ENCODE measurements at places on chromosomes 16 and 17.

DNA sequence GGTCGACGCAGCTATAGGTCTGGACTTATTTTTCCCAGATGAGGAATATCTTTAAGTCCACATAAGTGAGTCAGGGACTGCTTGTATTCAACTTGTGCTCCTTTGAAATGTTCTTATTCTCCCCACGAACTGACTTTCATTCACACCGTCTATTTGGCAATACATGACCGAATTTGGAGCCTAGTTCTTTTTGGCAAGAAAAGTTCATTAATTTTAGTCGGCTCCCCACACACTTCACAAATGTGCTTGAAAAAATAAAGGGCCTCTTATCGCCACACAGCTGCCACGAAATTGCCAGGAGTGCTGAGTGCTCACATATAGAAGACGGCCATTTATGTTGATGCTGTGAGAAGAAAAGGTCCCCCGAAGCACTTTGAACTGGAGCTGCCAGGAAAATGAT, 152.6 kb downstream of the PRKCA start:
- no peak for DNase-seq

- no peak for DNase-seq
Observed at GRCh38 chr16:23014592-23014991, 134.7 kb downstream of the USP31 start.

- DNase-seq = peak; percentile 66
Observed at GRCh38 chr16:88455610-88456355, 2.7 kb downstream of the ZFPM1 start.

- DNase-seq = no peak
Observed at GRCh38 chr17:72617557-72617956, 474.9 kb downstream of the SLC39A11 start.

GRCh38 chr16:1325673-1326371, 7.6 kb upstream of the BAIAP3 start:
- DNase-seq = no peak

- DNase-seq = no peak
Observed at GRCh38 chr17:14334919-14335318, 34.0 kb downstream of the HS3ST3B1 start.

- DNase-seq = no peak
Observed at GRCh38 chr16:67893743-67894399, 817 bp downstream of the PSKH1 start.

- no peak for DNase-seq
Observed at GRCh38 chr16:87060034-87060986, 256.9 kb downstream of the C16orf95 start.

DNA sequence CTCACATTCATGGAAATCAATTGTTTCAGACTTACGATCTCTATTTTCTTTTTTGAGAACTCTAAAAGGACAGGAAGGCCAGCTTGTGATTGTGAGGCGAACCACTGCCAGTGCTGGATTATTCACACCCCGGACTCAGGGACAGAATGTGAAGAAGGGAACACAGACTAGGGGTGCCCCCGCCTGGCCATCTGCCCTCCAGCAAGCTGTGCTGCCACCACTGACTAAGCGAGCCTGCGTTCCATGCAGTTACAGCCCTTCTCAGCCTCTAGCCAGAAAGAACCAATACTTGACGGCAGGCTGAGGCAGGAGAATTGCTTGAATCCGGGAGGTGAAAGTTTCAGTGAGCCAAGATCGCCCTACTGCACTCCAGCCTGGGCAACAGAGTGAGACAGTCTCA, 2.8 kb downstream of the HAGH start:
- no peak for DNase-seq

- DNase-seq = no peak
Observed at GRCh38 chr16:11398851-11399250, 53.6 kb downstream of the RMI2 start.

GRCh38 chr16:30335598-30336474, 19.3 kb downstream of the CD2BP2 start:
- no peak for DNase-seq

DNA sequence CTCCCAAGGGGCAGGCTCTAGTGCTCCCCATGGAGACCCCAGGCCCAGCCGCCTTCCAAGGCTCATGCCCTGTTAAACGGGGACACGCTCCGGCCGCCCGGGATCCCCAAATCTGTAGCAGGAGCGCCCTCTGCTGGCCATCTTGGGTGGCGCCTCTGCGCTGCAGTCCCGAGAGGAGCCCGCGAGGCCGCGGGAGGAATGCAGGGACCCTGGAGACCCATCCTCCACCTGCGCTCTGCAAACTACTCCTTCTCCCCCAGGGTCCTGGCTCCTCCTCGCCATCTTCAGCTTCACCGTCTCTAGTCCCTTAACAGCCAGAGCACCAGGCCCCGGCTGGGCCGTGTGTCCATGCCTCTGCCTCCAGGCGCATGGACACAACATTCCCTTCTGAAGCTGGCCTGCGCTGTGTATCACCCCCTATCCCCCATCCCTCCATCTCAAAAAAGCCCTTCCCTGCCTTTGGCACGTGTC, 23.6 kb upstream of the KRT17 start:
- DNase-seq = peak; percentile 92

GRCh38 chr17:7613769-7614424, 800 bp downstream of the FXR2 start:
- no peak for DNase-seq

- DNase-seq = no peak
Observed at GRCh38 chr16:67884684-67885083, at the start of gene NRN1L. TSS of gene NRN1L (plus strand) at chr16:67884885. CDS start at chr16:67884904, 19 bp downstream.

DNA sequence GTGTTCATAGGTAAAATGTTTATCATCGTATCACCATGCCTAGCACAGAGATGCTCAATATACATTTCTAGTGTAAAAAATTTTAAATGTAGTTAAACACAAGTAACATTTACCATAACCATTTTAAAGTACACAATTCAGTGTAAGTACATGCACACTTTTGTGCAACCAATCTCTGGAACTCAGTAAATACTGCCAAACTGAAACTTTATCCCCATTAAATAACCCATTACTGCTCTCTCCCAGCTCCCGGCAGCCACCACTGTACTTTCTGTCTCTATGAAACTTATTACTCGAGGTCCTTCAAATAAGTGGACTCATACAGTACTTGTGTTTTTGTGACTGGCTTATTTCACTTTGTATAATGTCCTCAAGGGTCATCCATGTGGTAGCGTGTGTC, 29.0 kb downstream of the RMI2 start:
- no peak for DNase-seq

- DNase-seq = peak; percentile 37
Observed at GRCh38 chr17:77609553-77610517, 348.7 kb upstream of the TNRC6C start.

DNA sequence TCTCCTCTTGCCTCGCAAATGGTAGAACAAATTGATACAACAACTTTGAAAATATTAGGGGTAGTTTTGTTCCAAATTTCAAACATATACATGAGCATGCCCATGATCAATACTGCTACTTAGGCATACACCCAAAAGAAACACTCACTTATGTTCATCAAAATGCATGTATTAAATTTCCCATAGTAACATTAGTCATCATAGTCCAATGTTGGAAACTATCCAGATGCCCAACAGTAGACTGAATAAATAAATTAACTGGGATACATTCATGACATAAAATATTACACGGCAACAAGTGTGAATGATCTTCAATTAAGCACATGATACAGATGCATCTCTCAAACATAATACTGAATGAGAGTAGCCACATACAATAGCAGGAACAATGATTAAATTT, 391.6 kb downstream of the CDH11 start:
- DNase-seq = no peak

DNA sequence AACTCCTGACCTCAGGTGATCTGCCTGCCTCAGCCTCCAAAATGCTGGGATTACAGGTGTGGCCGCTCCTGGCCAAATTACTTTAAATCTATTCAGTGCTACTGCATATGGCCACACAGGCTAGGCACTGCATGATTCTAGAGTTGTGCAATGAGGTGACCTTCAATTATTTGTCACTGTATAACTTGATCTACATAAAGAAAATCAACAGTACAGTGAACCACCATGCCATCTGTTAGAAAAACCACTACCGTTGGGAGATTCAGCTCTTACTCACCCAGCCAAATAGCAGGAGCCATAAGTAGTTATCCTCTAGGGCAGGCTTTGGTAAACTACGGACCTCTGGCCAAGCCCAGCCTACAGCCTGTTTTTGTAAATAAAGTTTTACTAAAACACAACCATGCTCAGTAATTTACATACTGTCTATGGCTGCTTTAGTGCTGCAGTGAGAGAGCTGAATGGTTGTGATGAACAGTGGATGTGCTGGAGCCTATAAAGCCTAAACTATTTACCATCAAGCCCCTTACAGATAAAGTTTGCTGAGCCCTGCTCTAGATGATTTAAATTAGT, 40.7 kb upstream of the TANC2 start:
- no peak for DNase-seq

DNA sequence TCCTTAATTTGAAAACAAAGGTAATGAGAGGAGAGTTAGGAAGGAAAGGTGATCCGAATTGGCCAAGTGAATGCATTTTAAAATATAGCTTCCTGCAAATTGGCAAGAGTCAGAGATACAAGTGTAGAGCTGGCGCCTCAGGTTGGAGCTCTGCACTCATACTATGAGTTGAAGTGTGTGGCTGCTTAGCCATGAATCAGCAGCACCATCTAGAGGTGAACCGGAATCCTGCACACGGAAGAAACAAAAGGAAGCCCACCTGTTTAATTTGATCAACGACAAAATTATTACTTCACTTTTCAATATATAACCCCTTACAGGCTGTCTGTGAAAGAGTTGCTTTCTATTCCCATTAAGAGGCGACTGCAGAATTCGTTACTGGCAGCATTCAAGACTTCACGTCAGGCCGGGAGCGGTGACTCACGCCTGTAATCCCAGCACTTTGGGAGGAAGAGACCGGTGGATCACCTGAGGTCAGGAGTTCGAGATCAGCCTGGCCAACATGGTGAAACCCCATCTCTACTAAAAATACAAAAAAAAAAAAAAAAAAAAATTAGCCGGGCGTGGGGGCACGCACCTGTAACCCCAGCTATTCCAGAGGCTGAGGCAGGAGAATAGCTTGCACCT, 1253.7 kb upstream of the CDH8 start:
- no peak for DNase-seq

DNA sequence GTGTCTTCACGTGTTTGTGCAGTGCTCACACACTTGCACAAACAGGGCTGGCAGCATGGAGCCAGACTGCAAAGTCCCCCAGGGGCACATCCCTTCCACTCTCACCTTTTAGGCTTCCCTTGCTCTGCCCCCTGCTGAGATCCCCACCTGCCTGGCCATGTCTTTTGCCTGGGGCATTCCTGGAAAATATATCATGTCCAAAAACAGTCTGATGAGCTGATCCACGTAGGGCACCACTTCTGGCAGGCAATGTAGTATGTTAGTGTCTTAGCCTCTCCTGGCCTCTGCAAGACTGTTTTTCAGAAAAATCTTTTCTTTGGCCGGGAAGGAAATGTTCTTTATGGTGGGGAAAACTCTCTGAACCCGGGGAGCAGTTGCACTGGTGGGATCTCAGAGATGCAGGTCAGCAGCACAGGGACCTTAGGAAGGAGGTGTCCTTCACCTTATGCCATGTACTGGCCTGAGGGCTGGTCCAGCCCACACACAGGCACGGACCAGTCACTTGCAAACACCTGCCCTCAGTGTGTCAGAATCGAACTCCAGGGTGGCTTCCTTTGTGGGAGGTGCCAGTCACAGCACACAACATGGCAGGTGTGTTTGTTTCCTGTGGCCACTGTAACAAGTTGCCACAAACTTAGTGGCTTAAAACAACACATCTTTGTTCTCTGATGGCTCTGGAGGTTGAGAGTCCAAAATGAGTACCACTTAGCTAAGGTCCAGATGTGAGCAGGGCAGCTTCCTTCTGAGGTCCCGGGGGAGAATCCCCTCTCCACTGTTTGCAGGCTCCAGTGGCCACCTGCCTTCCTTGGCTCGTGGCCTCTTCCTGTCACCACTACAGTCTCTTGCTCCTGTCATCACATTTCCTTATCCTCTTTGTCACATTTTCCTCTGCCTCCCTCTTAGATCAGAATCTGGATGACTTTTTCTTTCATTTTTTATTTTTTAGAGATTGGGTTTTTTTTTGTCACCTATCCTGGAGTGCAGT, 46.6 kb downstream of the MPRIP start:
- DNase-seq = no peak

DNA sequence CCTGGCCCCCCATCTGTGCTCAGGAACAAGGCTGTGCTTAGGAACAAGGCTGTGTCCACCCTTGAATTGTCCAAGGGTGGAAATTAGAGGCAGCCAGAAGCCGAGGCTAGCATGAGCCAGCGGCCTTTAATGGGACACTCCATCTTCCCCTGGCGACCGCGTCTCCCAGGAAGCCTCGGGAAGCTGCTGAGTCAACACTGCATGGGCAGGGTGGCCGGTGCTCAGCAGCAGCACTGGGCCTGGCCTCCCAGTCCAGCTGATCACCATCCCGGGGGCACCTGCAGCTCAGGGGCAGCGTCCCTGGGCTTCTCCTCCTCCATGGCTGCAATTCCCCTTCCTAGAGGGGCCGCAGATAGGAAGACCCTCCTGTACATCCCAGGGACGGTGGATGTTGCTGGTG, 180.8 kb downstream of the ENGASE start:
- DNase-seq = no peak

DNA sequence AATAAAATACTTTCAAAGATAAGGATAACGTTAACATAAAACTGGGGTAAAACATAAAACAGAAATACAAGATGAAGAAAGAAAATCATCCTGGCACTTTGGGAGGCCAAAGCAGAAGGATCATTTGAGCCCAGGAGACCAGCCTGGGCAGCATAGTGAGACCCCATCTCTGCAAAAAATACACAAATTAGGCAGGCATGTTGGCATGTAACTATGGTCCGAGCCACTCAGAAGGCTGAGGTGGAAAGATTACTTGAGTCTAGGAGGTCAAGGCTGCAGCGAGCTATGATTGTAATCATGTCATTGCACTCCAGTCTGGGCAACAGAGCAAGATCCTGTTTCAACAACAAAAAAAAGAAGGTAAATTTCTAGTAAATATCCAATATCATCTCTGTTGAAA, 19.6 kb downstream of the TAT start:
- DNase-seq = no peak

GRCh38 chr17:3735515-3735914, 11.8 kb downstream of the HASPIN start:
- DNase-seq = no peak

DNA sequence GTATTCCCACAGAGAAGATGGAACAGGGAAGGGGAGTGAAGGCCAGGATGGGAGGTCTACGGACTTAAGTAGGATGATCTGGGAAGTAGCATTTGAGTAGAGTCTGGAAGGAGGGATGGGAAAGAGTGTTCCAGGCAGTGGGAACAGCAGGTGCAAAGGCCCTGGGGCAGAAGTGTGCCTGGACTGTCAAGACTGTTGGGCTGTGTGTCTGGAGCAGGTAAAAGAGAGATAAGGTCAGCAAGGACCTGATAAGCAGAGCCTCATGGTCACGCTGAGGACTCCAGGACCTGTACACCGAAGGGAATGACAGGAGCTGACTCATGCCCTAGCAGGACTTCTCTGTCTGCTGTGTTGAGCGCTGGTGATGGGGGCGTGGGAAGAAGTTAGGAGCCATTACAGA, 723 bp upstream of the CARD14 start:
- no peak for DNase-seq

DNA sequence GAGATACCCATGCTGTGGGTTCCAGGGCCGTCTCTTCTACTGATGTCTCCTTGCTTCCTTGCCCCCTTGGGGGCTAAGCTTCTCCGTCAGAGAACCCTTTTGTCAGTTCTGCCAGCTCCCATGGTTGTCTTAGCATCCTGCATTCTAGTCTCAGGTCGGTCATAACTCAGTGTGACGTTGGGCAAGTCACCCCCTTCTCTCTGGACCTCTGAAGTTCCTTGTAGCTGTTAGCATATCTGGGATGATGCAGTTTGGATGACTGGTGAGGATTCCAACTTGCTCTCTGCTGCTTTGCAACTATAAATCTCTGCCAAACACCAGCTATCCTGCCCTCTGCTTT, 8.9 kb upstream of the MYL4 start:
- no peak for DNase-seq
